ENCODE measurements at places on chromosomes 4 and X.

- DNase-seq, result no peak
Observed at GRCh38 chr4:1538941-1539772, 132.9 kb upstream of the NKX1-1 start.

DNA sequence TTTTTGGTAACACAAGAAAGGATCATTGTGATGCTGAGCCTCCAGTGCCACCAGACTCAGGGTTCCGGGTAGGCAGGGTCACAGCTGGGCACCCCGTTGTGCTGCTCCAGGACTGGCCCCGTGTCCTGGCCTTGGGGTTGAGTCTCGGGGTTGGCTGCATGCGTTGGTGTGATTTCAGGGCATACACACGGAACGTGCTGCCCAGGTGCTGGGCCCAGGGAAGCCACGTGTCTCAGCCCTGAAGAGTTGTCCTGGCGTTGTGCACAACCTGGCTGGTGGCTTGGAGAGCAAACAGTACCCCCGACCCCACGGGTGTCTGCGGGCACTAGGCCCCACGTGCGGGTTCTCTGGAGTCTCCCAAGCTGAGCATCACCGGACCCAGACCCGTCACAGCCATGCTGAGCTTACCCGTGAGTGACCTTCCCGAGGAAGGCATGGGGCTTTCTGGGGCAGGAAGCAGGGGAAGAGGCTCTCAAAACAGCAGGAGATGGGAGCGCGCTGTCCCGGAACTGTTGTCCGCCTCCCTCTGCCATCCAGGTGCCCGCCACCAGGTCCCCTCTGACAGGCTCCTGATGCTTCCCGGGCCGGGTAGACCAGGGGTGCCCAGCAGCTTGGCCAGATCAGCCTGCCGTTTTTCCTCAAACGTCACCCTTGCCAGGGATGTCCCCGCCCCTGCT, 66.1 kb upstream of the ENPP6 start:
- DNase-seq, result no peak

GRCh38 chrX:130563476-130563875, 161.7 kb downstream of the RBMX2 start:
- DNase-seq, result no peak

- no peak for DNase-seq
Observed at GRCh38 chr4:134879019-134879418, 677.4 kb upstream of the PABPC4L start.

GRCh38 chrX:133674726-133675470, 259.6 kb upstream of the GPC4 start:
- DNase-seq, result no peak

- DNase-seq, result peak; percentile 53
Observed at GRCh38 chr4:88661739-88662138, 35.9 kb downstream of the NAP1L5 start.

GRCh38 chrX:110132450-110133114, 129.7 kb downstream of the TMEM164 start:
- no peak for DNase-seq

- no peak for DNase-seq
Observed at GRCh38 chrX:7485061-7485460, 337.1 kb upstream of the PUDP start.

DNA sequence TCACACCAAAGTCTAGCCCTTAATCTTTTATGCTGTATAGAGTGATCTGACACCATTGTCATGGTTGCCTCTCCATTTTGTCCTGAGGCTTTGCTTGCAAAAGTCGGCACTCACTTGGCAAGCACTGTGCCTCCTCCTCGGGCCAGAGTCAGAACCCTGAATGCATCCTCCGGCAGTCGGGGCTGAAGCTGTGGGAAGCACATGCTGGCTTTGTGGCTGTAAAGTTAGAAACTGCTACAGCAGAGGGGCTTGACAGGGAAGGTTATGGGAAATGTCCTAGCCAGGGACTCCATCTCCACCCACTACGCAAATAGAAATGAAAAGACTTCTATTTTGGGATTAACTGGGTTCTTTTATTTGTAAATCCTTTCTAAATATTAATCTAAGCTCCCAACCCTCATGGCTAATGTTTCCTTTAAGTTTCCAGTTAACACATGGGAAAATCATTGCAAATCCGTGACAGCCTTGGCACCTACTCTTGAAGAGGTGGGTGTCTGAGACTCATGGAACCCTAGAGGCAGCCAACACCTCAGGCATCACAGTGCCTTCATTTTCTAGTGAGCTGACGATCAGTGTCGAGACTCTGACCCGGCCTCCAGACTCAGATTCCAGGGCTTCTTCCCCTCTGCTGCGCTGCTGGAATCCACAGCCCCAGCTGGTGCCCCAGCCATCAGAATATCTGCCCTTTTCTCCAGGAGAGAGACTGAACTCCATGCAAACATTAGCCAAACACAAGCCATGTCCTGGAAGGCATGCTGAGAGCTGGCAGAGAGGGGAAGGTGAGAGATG, 7.9 kb upstream of the CLDN24 start:
- DNase-seq, result no peak

DNA sequence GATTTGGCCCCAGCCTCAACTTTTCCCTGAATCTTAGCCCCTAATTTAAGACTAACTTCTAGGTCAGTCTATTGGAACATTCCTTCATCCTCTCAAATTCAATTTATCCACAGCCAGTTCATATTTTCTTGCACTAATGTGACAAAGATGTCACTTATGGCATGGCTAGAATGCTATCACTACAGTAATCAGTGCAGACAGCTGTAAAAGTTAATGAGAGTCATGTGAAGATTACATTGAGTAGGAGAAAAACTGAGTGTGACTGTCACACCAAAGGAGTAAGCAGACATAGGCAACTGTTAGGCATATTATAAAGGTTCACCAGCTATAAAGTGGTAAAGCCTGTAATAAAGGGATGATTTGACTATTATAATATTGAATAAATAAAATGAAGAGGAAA, 42.6 kb downstream of the GABRG1 start:
- DNase-seq, result no peak

DNA sequence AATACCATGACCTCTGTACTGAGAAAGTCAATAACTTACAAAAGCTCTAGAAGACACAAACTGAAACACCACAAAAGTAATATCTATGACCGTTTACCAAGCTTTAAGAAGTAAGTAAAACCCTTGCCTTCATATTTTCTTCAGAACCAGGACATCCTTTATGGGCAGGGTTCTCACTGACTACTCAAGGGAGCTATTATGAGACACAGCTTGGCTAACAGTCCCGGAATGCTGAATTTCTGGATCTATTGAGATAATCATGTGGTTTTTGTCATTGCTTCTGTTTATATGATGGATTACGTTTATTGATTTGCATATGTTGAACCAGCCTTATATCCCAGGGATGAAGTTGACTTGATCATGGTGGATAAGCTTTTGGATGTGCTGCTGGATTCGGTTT, 19.9 kb upstream of the CDS1 start:
- DNase-seq, result no peak

DNA sequence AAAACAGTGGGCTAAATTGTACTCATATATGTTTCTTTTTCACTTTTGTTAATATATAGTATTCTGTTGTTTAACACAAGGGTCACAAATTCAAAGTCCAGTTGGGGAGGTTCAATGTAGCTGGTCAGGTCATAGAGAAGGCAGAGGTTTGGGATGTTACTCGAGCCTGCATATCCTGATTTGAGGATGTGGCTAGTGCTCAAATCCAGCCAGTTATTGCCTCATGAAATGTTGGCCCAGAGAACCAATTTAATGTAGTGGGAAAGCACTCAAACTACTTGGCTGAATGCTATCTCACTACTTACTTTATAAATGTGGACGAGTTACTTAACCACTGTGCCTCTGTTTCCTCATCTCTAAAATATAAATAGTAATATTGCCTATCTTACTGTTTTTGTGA, 12.5 kb downstream of the USO1 start:
- no peak for DNase-seq

- no peak for DNase-seq
Observed at GRCh38 chr4:78310007-78310739, 241.4 kb upstream of the ANXA3 start.
